ENCODE measurements at places on chromosomes 12 and 14.
A peak's percentile ranks its signal among the peaks of the same experiment; 100 is the strongest.

GRCh38 chr12:94504386-94504785, 44.7 kb upstream of the CEP83 start:
- DNase-seq: no peak

DNA sequence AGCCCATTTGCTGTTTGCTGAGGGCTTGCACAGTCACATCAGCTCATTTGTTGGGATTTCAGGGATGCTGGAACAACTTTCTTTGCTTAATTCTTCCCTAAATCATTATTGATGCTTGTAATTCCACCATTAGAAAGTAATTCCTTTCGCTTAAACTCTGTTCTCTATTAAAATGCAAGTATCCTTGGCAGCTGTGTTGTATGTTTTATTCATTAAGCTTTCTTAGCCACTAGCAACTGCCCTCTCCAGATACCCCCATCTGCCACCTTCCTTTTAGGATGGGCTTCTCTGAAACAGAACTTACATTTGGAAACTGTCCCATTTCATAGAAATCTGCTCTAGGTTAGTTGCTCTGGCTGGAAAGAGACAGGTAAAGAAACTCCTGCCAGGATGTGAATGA, 43.7 kb downstream of the ADCK1 start:
- no peak for DNase-seq

DNA sequence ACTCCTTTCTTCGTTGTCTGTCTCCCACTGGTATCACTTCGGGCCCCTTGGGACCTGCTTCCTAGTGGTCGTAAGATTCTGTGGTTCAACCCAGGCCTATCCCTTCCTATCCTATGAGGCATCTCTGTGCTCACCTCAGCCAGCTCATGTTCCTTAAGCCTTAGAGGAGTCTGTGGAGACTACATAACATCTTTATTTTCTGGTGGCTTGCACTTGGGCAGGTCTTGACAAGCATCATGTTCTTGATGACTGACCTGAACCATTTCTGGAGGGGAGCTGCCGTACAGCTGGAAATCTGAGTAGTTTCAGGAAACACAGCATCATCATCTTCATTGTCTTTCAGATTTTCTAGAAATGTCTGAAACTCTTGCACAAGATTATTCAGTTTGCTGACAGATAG, 69.3 kb downstream of the PPFIBP1 start:
- no peak for DNase-seq

DNA sequence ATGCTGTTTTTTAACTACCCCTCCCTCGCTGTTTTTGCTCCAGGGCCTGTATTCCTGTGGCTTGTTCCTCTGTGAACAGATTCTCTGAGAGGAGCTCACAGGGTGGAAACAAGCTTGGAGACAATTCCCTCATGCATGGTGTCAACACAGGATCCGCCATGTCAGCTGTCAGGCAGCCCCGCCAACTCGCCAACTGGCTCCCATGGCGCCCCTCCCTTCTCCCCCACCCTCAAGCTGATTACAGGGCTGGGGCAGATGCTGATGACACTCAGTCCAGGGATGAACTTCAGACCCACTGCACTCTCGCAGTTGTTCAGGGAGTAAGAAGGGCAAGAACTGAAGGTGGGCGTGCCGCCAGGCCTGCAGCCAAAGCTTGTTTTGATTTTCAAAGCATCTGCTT, 229.9 kb downstream of the NTF3 start:
- DNase-seq: no peak

GRCh38 chr14:54761835-54762234, 140.8 kb downstream of the GCH1 start:
- DNase-seq: no peak

- no peak for DNase-seq
Observed at GRCh38 chr12:10453156-10453555, at the start of gene KLRC1. KLRC1 (minus strand) TSS chr12:10453377; CDS start chr12:10451156, 2,221 bp downstream.

- no peak for DNase-seq
Observed at GRCh38 chr12:42798811-42799438, 209.4 kb upstream of the PRICKLE1 start.

DNA sequence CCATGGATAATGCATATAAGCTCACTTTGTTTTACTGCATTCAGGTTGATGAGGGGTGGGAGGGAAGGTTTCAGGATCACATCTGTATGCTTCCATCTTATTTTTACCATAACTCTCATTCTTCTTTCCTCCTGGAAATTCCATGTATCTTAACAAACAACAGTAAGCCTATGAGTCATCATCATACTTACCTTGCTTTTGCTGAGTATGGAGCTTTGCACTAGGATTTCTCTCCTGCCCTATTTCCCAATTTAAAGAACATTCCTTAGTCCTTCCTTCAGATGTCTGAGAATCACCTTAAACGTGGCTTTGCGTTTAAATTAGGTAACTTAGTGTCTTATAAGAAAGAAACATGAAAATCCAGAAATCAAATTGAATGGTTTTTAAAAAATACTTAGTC, 1.6 kb upstream of the CLEC14A start:
- DNase-seq: no peak

- DNase-seq: no peak
Observed at GRCh38 chr12:113674996-113675395, 203.3 kb upstream of the LHX5 start.

DNA sequence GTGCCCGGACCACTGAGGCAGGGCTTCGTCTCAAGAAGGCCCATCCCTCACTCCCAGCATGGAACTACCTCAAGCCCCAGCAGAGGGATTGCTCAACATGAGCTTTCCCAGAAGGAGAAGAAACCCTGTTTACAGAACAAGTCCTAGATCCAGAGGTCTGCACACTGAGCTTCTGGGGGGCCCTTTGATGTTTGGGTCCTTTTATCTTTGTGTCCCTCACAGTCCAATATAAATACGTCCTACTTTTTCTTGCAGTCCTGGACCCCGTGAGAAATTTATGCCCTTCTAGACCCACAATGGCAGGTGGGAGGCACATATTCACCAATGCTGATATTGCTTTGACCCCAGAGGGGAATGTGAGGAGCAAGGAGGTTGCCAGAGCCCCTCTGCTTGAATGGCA, 54.4 kb downstream of the SMUG1 start:
- DNase-seq: no peak

DNA sequence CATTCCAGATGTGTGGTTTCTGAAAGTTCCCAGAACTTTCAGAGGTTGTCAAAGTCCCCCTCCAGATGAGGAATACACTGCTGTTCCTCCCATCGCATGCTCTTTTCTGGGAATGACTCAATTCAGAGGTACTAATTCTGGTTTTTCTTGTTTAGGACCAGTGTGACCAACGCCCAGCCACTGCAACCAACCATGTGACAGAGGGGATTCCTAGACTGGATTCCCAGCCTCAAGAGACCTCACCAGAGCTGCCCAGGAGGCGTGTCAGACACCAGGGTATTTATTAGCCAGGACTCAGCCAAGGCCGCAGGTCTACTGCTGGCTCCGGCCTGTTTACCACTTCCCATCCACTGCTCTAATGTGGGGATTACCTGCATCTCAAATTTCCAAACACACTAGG, 24.2 kb downstream of the TRAFD1 start:
- DNase-seq: no peak

GRCh38 chr12:3274664-3275063, 197.5 kb downstream of the TSPAN9 start:
- no peak for DNase-seq

DNA sequence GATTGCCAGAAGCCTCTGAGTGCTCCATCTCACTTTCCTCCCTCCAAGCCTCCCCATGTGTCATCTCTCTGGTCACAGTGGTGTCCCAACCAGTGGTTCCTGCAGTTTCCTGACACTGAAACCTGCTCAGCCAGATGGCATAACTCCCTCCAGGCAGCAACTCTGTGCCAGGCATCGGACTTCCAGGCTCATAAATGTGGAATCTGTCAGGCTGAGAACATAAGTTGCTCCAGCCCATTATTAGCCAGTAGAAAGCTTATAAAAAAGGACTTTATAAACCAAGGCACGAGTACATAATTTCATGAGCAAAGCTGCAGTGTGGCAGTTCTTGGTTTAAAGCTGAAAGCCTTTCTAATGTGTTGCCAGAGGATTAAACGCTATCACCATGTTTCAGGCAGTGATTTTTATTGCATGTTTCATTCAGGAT, 194.3 kb downstream of the DACT1 start:
- no peak for DNase-seq

DNA sequence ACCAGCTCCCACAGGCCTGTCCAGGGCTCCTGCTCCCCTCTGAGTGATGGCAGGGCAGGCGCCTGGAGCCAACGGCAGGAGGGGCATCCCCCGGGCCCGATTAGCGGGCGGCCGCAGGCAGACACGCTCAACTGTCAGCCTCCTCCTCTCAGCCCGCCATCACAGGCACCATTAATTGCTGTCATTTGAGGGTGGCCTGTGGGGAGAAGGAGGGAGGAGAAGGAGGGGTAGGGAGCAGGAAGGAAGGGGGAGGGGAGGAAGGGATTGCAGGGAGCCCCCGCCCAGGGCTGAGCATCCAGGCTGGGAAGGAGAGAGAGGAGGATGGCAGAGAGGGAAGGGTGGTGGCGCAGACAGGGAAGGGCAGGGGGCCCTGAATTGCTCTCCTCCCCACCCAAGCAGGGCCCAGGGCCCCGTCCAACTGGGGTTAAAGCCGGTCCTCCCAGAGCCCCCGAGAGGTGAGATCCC, 36.1 kb downstream of the NCOR2 start:
- DNase-seq: peak; percentile 49

DNA sequence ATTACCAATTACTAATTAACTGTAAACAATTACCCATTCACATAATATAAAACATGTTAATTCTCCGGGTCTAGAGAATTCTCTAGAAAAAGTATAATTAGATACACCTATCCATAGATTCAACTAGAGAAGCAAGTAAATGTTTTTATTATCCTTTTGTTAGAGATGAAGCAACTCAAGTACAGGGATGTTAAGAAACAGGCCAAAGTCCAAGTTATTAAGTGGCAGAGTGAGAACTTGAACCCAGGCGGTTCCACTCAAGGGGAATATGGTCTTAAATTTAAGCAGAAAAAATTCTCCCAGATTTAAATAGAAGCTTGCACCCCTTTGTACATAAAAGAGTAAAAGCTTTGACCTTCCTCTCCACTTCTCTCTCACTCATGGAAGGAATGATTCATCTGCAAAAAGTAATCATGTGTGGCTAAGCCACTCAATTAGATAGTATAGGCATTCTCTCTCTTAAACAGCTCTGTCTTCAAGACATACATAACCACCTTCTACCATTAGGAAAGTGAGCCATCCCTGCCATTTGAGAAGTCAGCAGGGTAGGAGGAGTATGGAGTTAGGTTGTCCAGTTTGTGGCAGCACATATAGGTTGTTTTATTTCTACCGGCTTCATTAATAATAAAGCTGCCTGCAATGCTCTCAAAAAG, 34.1 kb downstream of the ERGIC2 start:
- no peak for DNase-seq

GRCh38 chr14:41285186-41285748, 321.4 kb upstream of the LRFN5 start:
- peak; percentile 7 for DNase-seq

DNA sequence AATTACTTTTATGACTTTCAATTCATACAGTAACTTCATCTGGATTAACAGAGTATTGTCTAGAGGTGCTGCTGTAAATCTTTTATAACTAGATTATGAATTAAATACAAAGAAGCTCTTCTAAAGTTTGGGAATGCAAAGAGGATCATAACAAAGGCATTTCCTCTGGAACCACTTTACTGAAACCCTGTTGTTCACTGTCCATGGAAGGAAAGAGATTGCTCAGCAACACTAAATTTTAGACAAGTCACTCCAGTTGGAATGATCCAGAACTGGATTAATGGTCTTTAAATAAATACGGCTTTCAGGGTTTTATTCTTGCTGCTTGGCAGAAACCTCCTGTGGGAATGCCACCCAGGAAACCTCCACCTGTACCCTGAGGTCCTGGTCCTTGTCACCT, 250.6 kb downstream of the KSR2 start:
- no peak for DNase-seq

DNA sequence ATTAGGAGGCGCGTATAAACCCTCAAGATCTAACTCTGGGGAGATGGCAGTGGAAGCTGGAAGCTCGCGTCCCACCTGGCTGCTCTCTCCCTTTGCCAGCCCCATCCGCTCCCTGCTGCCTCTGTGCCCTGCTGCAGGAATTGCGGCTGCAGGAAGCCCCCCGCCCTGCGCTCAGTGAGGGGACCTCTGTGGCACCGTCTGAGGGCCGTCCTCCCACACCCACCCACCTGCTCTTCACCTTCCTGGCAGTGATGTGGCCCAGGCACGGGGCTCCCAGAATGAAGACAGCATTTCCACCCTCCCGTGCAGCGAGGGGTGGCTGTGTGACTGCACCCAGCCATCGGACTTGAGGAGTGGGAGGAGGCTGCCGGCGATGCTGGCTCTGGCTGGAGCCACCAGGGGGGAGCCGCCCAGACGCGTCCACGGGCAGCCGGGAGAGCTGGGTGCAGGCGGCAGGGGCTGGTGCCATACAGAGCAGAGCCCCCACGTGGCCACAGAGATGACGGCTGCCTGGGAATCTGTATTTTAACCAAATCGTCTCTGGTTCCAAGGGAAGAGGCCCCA, 28.3 kb upstream of the GALNT9 start:
- DNase-seq: no peak

GRCh38 chr12:78164154-78164553, 333.5 kb downstream of the NAV3 start:
- no peak for DNase-seq

GRCh38 chr14:22877000-22877501, 5.5 kb downstream of the LRP10 start:
- no peak for DNase-seq

- DNase-seq: no peak
Observed at GRCh38 chr14:23933108-23933741, 20.3 kb upstream of the DHRS4 start.

- DNase-seq: no peak
Observed at GRCh38 chr12:46507766-46508165, 135.2 kb upstream of the SLC38A2 start.

DNA sequence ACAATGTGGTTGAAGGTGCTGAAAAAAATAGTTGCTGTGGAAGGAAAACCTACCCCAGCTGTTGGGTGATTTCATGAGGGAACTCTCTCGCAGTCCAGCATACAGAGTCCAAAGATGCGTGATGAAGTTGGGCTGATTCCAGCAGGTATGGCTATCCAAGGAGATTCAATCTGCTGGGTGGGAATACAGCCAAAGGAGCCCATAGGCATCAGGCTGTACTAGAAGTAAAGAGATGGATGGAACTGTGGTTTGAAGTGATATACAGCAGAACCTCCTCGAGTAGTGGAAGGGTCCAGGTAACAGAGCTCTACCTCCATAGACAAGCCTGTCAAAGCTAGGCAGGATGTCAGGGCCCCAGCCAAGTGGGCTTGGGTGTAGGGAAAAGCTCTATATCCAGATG, 11.5 kb upstream of the TMTC2 start:
- DNase-seq: no peak

GRCh38 chr14:24984846-24985589, 64.9 kb downstream of the STXBP6 start:
- DNase-seq: no peak

- DNase-seq: no peak
Observed at GRCh38 chr14:40447017-40447416, 1014.8 kb upstream of the FBXO33 start.

Measured in NCI-H2107 (cell line).